ENCODE measurements at places on chromosomes 1 and 21.

DNA sequence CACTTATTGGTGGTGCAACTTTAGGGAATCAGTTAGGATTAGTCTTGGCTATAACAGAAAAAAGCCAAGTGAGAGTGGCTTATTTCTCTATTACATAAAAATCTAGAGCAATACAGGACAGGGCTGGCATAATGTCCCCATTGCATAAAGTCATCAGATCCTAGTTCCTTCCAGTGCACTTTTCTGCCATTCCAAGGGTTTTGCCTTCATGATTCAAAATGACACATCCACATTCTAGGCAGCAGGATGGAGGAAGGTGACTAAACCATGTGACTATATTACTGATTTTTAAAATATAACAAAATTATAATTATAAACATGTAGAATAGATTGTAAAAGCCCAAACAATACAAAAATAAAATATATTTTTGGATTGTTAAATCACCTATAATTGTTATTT, 18.8 kb downstream of the JUN start:
- DNase-seq = no peak

DNA sequence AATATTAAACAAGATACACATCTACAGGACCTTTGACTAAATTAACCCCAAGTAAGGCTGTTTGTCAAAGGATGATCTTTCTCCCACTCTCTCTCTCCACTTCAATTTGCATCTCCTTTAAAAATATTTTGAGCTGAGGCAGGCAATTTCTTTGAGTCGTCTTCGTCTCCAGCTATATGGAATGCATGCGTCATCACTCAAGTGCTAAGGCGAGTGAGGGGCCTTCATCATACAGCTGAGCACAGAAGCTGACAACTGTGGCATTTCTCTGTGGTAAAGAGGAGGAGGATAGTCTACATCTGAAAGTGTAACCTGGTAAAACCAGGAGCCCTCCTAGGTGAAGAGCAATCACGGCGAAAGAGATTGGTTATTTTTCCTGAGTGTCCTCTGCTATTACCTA, 7.6 kb downstream of the EPHX4 start:
- DNase-seq = no peak

DNA sequence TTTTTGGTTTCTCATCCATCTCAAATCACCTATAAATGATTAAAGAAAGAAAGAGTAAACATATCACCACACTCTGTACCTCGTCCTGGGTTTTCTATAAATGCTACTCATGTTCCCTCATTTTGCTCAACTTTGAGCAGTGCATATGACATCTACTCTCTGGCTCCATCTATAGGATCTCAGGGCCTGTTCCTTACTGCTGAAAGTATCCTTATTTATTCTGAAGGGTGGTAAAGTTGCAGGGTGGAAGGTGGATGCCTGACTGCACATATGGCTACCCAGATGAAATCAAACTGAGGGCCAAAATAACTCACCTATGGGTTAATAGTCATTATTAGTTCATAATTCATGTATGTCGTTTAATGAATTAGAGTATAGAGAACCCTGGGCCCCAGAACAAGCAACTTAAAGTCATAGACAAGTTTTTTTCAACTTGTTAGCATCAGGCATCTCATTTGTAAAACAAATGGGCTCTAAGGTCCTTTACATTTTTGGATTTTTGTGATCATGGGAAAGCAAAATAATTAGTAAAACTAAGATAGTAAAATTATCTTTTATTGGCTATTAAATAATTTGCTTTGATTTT, 46.5 kb downstream of the NCF2 start:
- peak; percentile 64 for DNase-seq

DNA sequence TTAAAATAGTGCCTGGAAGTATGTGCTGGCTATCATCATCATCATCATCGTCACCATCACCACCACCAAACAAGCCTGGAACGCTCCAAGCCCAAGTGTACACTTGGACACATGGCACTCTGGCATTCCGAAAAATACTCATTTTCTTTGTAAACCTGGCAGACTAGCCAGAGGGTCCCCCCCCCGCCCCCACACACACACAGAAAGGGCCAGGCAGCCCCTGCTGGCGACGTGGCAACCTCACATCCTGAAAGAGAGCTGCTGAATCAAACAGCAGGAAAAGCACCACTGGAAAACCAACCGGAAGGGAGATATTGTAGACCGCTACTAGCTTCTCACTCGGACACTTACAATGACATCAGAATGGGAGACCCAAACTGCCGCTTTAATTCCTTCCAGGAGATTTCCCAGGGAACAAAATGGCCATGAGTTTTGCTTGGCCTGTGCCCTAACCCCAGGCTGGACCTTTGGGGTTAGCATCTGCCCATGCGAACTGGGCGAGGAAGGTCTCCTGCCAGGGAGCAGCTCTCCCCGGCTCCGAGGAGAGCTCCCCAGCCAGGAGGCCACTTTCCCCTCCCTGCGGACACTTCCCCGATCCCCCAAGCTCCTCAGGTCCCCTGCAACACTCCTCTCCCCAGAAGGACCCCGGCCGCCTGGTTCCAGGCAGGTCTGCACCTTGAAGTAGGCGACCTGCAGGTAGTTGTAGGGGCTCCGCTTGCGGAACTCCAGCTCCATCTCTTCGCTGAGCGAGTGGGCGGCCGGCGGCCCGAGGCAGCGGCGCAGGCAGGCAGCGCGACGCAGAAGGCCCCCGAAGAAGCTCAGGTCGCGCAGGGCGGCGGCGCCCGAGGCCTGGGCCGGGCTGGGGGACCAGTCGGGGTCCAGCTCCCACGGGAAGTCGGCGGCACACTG, 742 bp downstream of the P3H1 start:
- DNase-seq = peak; percentile 44

GRCh38 chr1:43450251-43450941, 3.3 kb downstream of the HYI start:
- DNase-seq = no peak

DNA sequence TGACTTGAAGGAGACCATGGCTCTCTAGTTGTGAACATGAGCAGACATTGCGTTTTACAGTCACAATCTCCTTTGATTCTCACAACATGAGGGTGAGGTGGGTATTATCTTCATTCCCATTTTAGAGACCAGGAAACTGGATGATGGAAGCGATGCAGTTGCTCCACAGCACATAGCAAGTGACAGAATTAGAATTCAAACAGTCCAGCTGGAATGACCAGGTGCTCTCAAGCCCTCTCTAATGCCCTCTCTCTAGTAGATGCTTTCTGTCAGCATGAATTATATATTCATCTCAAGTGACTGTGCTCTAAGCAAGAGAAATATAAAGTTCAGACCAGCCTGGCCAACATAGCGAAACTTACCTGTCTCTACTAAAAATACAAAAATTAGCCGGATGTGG, 9.8 kb upstream of the KIF1B start:
- no peak for DNase-seq

DNA sequence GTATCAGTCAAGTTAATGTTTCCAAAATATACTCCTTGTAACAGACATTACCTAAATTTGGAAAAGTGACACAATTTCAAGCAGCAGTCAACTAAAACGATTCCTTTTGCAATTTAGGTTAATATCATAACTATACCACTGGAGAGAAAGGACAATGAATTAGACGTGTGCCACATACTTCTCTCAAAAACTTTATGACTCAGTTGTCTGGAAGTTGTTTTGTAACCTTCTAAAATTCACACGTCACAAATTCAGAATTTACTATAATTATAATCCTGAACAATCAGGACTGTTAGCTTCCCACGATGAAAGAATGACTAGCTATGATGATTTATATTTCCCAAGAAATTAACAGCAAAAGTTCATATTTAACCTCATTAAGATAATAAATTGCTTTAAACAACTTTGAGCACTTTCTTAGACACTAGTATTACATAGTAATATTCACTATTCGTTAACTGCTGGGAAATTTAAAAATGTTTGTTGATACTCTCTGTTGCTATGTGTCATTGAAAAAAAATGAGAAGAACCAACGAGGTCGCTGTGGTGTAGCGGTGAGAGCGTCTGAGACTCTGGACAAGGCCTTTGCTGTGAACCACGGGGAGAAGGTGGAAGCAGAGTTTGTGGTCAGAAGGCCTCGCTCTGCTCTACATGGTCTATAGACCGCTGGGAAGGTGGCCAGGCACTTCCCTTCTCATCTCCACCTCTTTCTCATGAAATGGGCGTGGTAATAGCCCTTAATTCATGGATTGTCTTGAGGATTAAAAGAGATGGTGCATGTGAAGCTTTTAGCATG, 27.9 kb upstream of the BATF3 start:
- peak; percentile 34 for DNase-seq
